ENCODE measurements at places on chromosomes 7 and 10. TPM values are rescaled to one million over a fixed set of nuclear protein-coding genes. Genes with fewer than 3 reads are reported as not detected.

Gene MYOF
- 21.2 TPM for total RNA-seq

DNA sequence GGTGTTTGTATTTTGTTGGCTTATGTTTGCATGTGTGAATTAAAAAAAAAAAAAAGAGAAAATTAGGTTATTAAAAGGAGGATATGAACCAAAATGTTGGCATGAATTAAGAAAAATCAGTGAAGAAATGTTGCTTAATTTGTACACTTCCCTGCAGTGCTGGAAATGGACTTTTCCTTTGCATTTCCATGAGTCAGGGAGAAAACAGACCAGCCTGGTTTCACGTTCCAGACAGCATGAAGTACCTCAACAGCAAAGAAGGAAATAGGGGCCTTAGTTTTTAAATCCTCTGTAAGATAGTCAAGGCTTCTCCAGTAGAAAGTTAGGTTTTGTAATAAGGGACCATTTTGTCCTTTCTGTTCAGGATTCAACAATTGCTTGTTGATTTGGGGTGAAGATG is 159.7 kb downstream of the CELF2 start:
- H3K4me3 ChIP-seq = no peak overlapping the region
- H3K4me1 ChIP-seq = peaks cover 74% of the 10 kb centered on the region
- H3K36me3 ChIP-seq = peaks cover 22% of the 10 kb centered on the region
- DNase-seq = no peak

- no peak for DNase-seq
- H3K4me1 ChIP-seq = no peaks in the 10 kb centered on the region
- H3K36me3 ChIP-seq = no peaks in the 10 kb centered on the region
- no peak overlapping the region for H3K27ac ChIP-seq
- no peak overlapping the region for H3K4me3 ChIP-seq
These were observed 322.8 kb upstream of the GRM3 start for GRCh38 chr7:86320889-86321288.

- peak overlapping the region; percentile 22 for H3K27ac ChIP-seq
- no peaks in the 10 kb centered on the region for H3K27me3 ChIP-seq
- H3K4me3 ChIP-seq = no peak overlapping the region
- peaks cover 19% of the 10 kb centered on the region for H3K4me1 ChIP-seq
These were observed 19.9 kb downstream of the ACTA2 start for GRCh38 chr10:88932539-88933256.

Gene RSPH10B
- total RNA-seq = not detected

GRCh38 chr7:756231-756927 is 29.3 kb upstream of the PRKAR1B start:
- no peak overlapping the region for H3K4me3 ChIP-seq
- no peaks in the 10 kb centered on the region for H3K27me3 ChIP-seq
- H3K36me3 ChIP-seq = peaks cover 3% of the 10 kb centered on the region
- DNase-seq = peak; percentile 28

All from heart left ventricle (tissue), 16 donors.